ENCODE measurements at places on chromosomes 16 and 17. TPM values are rescaled to one million over a fixed set of nuclear protein-coding genes. Genes with fewer than 3 reads are reported as not detected.

The MYH8 gene
- 0.30 TPM for polyA plus RNA-seq

The TRIM37 gene
- 9.7 TPM for polyA plus RNA-seq

GRCh38 chr17:8799570-8800212 is 526 bp upstream of the MFSD6L start:
- DNase-seq: no peak

GRCh38 chr16:27677263-27677662 is 127.3 kb downstream of the KATNIP start:
- no peak for DNase-seq

The SENP3 gene
- 50.3 TPM for polyA plus RNA-seq

GRCh38 chr16:58533751-58534470 is 18.6 kb downstream of the SETD6 start:
- DNase-seq: no peak

The TM4SF5 gene
- polyA plus RNA-seq: 31.3 TPM

The HSD11B2 gene
- polyA plus RNA-seq: 1,022 TPM

- DNase-seq: no peak
Observed at GRCh38 chr17:49258394-49258793, 27.8 kb upstream of the PHOSPHO1 start.

DNA sequence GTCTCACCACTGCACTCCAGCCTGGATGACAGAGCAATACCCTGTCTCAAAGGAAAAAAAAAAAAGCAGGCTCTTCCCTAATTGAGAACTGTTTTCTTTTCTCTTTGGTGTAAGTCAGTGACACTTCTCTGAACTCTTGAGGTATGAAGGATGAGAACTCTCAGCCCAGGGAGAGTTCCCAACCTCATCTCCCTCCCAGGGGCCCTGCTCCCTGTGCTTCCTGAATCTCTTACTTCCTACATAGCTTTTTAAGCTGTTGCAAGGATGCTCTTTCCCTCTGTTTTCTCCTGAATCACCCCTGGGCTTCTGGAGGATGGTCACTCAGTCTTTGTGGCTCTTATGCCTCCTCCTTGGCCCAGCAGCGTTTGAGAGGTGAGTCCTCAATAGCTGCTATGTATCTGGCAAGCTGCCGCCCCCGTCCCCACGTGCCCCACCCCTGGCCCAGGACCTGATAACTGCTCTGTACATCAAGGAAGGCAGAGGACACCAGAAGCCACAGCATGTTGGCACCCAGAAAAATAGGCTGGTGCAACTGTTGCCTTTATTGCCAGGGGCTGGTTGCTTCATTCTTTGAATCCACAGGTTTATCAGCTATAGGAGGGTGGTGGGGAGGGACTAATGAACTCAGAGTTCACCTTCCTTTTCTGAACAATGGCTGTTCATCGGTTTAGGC is 24.0 kb downstream of the IGF2BP1 start:
- DNase-seq: no peak

All from kidney (tissue), 22 donors.